ENCODE measurements at places on chromosomes 16 and 17. TPM values are rescaled to one million over a fixed set of nuclear protein-coding genes. Genes with fewer than 3 reads are reported as not detected.

- no peak for DNase-seq
Measured at GRCh38 chr17:185445-186138, 4.1 kb upstream of the DOC2B start.

Gene SOST
- total RNA-seq: not detected

Gene AATK
- 6.4 TPM for total RNA-seq

Gene TK1
- 3.7 TPM for total RNA-seq

GRCh38 chr17:151886-152859, 14.8 kb downstream of the SCGB1C2 start:
- DNase-seq: no peak

Gene CEP295NL
- 7.9 TPM for total RNA-seq

- DNase-seq: no peak
Measured at GRCh38 chr16:20956319-20956718, 55.7 kb downstream of the LYRM1 start.

DNA sequence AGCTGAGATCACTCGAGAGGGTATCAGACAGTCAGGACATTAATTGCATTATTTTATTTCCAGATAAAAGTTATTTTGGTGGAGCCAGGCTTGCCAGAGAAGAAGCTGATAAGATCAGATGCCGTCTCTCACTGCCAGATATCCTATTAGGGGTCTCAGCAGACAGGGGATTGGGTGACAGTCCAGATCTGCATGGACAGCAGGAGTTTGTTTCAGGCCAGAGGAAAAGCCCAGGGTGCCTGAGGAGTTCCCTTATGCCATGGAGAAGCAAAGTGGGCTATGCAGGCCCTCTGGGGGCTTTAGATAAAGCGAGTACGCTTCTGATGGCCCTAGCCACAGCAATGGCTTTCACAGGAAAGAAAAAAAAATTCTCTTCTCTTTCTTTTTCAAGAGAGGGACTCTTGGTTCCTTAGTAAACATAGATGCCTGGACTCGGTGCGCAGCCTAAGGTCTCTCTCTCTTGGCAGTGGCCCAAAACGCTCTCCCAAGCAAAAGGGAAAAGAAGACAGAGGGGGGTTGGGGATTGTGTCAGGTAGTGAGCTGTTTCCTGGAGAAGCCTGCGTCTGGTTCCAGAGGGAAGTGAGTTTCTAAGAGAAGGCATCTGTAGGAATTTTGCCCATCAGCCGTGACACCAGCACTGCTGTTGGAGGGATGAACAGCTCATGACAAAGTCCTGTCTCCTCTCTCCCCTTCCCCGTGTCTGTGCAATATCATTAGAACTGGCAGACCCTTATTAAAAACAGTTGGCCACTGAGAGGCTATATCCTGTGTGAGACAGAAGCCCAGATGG, 166.3 kb upstream of the FOXF1 start:
- DNase-seq: no peak

GRCh38 chr17:80633207-80633606, 88.6 kb downstream of the RPTOR start:
- no peak for DNase-seq

Gene TMEM208
- total RNA-seq: 48.9 TPM

DNA sequence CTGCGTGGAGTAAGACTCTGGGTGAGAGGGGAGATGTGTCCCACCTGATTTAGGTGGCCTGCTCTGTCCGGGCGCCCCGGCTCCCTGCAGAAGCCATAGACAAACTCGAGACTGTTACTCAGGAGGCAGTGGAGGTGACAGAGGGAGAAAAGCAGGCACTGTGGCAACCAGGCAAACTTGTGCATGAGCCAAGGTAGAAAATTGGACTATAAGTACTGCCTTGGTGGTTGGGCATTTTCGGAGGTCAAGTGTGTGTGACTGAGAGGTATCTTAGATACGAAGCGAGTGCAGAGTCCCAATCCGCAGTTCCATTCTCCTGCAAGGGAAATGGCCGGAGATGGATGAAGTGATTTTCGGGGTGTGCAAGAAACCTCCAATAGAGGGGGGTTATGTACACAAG, 27.1 kb upstream of the SPACA3 start:
- DNase-seq: no peak

DNA sequence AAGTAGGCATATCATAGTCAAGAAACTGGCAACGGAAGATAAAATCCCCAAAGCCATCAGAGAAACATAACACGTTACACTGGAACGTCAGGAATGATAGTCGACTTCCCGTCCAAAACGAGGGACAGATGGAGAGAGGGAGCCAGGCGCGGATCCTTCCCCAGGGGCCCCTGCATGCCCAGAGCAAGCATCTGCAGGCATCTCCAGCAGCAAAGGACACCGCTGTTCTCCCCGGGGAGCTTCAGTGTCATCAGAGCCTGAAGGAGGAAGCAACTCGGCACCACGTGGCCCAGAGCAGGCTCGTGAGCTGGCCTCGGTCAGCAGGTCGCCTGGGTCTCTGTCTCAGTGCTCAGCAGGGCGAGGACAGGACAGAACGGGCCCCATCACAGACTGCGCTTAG, 50.1 kb downstream of the LMF1 start:
- DNase-seq: no peak

Data from vagina (tissue), 2 donors.